Myocyte (in vitro differentiated cells): ENCODE measurements at places on chromosomes 5 and 9.

GRCh38 chr9:90972057-90972456, 170.4 kb downstream of the SYK start:
- DNase-seq: no peak

DNA sequence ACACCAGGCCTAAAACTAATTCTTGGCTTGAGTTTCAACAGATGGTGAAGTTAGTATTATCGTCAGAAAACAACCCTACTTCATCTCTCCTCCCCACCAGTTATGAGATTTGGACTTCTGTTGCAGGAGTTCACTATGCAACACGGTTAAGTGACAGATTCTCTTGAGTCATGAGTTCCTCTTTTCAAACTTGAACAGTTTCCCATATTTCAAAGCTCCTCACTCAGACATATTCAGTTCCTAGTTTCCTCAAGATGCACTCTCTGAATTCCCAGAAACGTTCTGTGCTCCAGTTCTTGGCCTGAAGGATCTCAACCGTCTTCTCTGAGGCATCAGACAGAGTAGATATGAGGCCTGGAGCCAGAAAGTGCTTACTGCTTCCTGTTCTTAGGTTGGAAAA, 7.3 kb upstream of the PTGER4 start:
- DNase-seq: no peak

- no peak for DNase-seq
These were observed 289.7 kb upstream of the SEMA6A start for GRCh38 chr5:116864157-116864837.

GRCh38 chr5:93570294-93571113, 10.5 kb downstream of the NR2F1-AS1 start:
- DNase-seq: no peak

DNA sequence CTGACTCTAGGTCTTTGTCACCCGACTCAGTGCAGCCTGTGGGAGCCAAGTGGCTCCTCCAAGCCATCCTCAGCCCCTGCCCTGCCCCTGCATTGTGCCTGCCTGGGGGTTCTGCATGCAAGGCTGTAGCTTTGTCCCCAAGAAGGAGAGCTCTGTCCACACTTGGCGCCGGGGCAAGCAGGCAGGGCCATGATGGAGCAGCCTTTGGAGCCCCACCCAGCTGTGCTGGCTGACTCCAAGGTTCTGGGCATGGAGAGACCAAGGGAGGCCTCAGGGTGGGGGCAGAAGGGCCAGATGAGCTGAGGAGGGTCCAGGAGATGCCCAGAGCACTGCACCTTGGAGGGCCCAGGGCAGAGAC, 226.2 kb downstream of the CACNA1B start:
- DNase-seq: no peak

DNA sequence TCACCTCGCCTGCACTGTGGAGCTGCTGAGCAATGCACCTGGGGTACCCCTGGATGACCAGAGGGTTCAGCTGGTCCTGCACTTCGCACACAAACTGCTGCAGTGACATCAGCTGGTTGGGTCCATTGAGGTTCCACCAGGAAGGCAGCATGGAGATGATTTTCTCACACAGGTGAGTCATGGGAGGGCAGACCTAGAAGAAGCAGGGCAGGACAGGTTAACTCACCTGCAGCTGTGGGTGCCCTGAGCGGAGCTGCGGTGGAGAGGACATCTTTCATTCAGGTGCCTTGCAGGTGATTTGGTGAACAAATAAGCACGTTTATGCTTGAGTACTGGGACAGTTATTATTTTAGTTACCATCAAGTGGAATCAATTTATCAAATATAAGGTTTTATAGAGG, 73.6 kb downstream of the CTSL start:
- DNase-seq: no peak

DNA sequence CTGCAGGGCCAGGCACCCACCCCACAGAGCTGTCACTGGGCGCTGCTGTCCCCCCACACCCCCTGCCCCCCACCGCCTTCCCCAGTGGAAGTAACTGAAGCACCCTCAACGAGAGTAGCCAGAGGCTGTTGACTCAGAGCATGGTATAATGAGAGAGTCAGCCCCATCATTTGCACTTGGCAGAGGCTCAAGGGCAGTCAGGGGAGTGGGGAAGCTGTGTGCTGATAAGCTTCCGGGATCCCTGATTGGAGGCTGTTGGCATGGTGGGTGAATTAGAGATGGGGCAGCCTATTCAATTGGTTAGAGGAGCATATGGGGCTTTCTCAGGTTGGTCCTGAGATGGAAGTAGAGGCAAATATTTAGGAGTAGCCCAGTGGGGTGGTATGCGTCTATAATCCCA, 77.1 kb upstream of the GOLM1 start:
- no peak for DNase-seq
